ENCODE measurements at places on chromosomes 5 and 9.

- DNase-seq = no peak
These were observed 1.9 kb downstream of the SDHA start for GRCh38 chr5:219991-220390.

DNA sequence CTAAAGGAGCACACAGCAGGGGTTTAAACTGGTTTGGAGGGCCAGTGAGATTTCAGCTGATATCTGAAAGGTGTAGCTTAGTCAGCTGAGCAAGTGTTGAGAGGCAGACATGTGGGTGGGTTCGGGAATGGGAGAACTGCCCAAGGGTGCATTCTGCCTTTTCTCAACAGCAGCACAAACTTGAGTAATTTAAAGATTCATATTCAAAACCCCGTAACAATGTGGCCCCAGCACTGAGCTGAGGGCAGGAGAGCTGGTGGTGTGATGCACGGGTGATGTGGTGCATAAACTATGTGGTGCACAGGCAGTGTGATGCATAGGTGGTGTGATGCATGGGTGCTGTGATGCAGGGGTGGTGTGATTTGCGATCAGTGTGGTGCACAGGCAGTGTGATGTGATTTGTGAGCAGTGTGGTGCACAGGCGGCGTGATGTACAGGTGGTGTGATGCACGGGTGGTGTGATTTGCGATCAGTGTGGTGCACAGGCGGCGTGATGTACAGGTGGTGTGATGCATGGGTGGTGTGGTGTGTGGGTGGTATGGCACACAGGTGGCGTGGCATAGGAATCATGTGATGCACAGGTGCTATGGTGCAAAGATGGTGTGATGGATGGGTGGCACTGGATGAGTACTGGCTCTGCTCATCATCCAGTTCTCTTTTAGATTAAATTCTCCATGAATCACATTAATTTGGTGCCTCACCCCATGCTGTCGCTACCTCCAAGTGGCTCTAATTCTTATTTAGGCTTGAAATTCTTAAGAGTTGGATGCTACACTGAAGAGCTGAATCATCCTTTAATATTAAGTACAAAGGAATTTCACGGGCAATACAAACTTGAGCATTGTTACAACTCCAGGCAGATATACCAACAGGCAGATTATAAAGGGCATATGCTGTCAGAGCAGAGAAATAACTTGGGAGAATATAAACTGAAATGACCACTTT is 53.6 kb downstream of the DAP start:
- no peak for DNase-seq

DNA sequence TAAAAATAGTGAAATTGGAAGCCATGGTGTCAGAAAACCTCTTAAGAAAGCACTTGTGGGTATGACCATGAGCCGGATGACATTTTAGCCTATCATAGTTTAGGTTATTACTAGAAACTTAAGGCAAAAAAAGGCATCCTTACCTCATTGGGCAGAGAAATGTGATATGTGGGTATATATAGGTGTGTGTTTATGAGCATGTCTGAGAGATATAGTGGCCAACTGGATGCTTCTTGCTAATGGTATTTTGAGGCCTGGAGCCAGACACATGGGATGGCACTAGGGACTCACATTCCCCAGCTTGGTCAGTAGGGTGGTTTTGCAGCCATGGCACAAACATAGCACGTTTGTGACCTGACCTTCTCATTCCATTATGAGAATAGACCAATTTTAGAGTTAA is 295.6 kb upstream of the MEF2C start:
- no peak for DNase-seq

- DNase-seq = no peak
These were observed 13.4 kb upstream of the RAD23B start for GRCh38 chr9:107269681-107270080.

DNA sequence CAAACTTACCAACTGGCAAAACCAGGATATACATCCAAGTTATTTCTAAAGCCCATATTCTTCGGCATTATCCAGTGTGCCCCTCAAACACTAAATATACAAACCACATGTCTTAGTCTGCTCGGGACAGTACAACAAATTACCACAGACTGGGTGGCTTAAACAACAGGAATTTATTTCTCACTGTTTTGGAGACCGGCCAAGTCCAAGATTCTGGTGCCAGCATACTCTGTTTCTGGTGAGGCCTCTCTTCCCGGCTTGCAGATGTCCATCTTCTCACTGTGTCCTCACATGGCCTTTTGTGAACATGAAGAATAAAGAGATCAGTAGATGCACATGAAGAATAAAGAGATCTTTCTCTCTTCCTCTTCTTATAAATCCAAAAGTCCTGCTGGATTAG is 12.9 kb upstream of the SLCO6A1 start:
- no peak for DNase-seq

GRCh38 chr9:68746525-68746924 is 41.5 kb downstream of the PIP5K1B start:
- no peak for DNase-seq

DNA sequence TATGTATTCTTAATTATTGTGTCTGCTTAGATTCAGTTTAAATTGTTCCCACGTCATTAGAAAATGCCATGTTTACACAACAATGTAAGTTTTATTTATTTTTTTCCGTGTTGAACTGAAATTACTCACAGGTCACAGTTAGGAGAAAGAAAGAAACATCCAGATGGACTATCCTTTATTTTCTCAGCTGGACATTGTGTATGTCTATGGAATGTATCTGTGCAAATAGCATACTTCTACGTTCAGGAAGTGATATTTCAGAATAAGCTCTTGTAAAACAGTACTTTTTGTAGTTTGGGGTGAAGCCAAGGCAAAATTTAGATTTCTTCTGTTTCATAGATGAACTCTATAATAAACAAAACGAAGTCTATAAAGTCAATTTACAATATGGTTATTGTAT is 249.0 kb upstream of the ZNF608 start:
- DNase-seq = no peak

DNA sequence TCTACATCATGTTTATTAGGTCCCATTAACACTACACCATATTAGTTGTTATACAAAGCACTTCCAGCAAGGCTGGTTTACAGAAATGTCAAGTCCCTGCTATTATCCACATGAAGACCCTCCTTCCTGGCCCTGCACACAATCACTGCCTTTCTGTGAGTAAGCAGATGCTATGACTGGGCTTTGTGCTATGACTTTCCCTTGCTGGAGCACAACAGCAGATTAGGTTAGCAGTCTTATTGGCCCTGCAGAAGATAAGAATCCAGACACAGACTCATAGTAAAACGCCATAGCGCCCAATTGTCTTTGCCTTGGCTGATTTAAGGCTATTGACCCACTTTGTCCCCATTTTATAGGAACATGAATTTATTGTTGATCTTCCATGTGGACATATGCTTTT is 228.9 kb upstream of the ACTBL2 start:
- DNase-seq = no peak

GRCh38 chr5:158014372-158014771 is 155.4 kb upstream of the CLINT1 start:
- no peak for DNase-seq

GRCh38 chr9:114001410-114001685 is 76.8 kb downstream of the AMBP start:
- DNase-seq = no peak

DNA sequence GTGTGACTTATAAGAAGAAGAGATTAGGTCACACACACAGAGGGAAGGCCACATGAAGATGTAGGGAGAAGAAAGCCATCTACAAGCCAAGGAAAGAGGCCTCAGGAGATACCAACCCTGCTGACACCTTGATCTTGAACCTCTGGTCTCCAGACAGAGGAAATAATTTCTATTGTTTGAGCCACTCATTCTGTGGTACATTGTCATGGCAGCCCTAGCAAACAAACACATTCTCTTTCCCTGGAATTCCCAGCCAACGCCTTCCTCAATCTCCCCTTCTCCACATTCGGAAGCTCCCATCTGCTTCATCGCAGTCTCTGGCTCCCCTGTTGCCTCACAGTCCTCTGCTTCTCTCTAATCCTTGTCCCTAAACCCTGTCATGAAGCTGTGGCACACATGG is 16.7 kb downstream of the PTGS1 start:
- DNase-seq = no peak

DNA sequence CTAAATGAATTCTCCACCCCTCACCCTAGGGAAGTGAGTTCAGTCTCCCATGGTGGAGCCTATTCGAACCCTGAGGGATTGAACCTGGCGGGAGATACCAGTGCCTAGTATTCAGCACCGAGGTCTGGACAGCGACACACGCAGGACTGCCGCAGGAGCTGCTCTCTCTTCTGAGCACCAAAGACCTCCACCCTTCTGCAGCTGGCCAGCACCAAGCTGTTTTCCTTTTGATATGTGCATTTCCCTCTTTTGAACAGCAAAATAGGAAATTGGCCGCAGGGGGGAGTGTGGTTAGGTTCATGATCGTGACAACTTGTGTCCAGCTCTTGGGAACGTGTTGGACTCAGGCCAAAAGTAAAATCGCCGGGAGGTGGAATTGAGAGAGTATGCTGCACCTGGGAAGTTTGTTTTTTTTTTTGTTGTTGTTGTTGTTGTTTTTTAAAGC is 1.2 kb upstream of the PCSK1 start:
- peak; percentile 11 for DNase-seq

DNA sequence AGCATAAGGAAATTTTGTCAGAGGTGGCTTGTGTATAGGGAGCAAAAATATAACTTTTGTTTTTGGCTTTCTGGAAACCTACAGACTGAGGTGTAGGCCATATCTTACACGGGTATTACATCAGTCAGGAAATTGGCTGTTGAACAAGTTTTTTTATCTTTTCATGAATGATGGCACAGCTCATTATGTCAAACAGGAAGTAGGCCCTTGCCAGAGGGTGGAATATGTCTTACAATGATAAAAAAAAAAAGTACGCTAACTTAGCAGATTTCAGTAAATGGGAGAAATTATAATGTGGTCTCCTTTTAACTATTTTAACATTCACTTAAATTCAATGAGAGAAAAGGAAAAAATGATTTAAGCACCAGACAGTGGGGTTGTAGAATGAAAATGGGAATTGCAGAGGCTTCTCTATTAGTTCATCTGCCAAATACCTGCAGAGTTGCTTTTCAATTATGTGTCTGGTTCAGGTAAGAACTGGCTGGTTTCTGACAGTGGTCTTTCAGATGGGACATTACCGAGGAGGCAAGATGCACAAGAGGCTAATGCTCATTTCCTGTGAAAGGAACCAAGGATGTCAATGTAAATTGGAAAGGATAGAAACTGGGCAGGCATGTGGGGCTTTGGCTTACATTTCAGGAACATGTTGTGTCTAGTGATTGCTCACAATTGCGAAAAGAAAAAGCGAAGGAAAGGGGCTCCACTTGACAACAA is 169.9 kb downstream of the NNT start:
- DNase-seq = no peak

- no peak for DNase-seq
These were observed 10.3 kb downstream of the AOPEP start for GRCh38 chr9:94736759-94737158.

- no peak for DNase-seq
These were observed 142.5 kb downstream of the ACER2 start for GRCh38 chr9:19551124-19551929.

DNA sequence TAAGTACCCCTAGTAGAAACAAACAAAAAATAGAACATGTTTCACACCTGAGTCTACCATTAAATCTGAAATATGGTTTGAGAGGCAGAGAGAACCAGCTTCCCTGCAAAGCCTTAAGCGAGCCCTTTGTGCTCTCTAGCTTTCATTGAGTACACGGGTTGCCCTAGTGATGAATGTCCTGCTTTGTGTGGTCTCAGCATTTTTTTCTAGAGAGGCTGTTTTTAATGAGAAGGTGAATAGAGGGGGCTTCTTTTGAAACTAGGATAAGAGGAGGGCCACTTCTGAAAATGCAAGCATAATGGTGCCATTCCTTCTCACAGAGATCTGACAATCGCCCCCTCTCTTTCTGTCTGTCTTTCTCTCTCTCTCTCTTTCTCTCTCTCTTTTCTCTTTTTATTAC is 131.3 kb downstream of the MACIR start:
- DNase-seq = no peak

GRCh38 chr9:135076143-135076875 is 11.2 kb upstream of the OLFM1 start:
- no peak for DNase-seq

DNA sequence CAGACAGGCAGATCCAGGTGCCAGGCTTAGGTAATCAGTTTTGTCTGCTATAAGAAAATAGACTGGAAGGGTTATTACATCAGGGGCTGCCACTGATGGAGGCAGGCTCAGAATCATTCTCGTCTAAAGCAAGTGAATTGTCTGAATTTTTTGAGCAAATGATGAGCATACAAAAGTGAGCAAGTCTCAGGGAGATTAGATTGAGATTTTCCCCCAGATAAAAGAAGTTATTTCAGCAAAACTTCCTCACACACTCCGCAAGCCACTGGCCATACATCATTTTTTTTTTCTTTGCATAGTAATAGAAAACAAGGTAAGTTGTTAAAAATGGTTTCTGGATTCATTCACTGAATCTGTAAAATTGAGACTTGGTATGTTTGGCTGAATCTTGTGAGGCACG is 52.9 kb downstream of the ZNF462 start:
- no peak for DNase-seq

- no peak for DNase-seq
These were observed 128.2 kb downstream of the TMEM161B start for GRCh38 chr5:88140396-88140855.

GRCh38 chr5:102853680-102854079 is 98.6 kb downstream of the PAM start:
- DNase-seq = no peak

GRCh38 chr9:14218253-14218652 is 95.7 kb downstream of the NFIB start:
- no peak for DNase-seq

Data from activated CD8-positive, alpha-beta memory T cell treated with anti-CD3 and anti-CD28 coated beads for 48 hours (primary cell).